Testis (tissue), 5 donors: ENCODE measurements at places on chromosomes 16 and 17. TPM values are rescaled to one million over a fixed set of nuclear protein-coding genes. Genes with fewer than 3 reads are reported as not detected.

Gene CHST4
- total RNA-seq: not detected

Gene OMG
- not detected for total RNA-seq

Gene ZNF213
- 43.1 TPM for total RNA-seq

Gene P2RX1
- 5.0 TPM for total RNA-seq

Gene C17orf50
- 48.8 TPM for total RNA-seq

Gene ATAD5
- 10.2 TPM for total RNA-seq

Gene ARL5C
- total RNA-seq: not detected

Gene DLX3
- 1.4 TPM for total RNA-seq
